ENCODE measurements at places on chromosomes 2 and 18. TPM values are rescaled to one million over a fixed set of nuclear protein-coding genes. Genes with fewer than 3 reads are reported as not detected.

DNA sequence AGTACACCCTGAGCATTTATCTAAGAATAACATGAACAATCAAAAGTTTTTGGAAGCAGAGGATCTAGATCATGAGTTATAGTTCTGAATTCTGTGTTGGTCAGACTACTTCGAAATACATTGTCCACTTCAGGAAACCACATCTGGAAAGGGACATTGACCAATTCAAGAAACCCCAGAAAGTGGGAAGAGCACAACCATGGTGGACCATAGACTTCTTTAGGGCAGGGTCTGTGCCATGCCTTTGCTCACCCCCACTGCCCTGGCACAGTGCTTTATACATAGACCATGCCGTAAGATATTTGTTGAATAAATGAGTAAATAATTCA is 44.3 kb upstream of the CYP1B1 start:
- DNase-seq = peak; percentile 24

DNA sequence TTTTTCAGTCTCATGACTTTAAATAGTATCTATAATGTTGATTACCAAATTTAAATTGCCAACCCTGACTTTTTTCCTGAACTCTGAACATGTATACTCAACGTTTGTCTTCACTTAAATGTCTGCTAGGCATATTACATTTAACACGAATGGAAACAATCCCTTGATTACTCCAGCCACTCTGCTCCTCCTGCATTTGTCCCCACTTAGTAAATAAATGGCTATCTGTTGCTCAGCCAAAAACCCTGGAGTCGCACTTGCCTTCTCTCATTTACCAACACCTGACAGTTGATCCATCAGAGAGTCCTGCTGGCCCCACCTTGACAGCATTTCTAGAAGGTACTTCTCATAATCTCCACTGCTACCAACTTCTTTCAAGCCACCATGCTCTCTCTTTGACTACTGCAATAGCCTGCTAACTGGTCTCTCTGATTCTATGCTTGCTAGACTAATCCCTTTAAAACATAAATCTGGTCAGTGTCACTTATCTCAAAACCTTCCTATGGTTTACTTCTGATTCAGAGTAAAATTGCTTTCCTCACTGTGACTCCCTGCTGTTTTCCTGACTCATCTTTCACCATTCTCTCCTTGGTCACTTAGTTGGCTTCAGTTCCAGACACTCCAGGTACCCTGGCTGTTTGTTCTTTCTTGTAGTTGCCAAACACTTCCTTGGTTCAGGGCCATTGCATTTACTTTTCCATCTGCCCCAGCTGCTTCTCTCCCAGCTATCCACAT is 31.9 kb downstream of the SPAG16 start:
- DNase-seq = no peak

DNA sequence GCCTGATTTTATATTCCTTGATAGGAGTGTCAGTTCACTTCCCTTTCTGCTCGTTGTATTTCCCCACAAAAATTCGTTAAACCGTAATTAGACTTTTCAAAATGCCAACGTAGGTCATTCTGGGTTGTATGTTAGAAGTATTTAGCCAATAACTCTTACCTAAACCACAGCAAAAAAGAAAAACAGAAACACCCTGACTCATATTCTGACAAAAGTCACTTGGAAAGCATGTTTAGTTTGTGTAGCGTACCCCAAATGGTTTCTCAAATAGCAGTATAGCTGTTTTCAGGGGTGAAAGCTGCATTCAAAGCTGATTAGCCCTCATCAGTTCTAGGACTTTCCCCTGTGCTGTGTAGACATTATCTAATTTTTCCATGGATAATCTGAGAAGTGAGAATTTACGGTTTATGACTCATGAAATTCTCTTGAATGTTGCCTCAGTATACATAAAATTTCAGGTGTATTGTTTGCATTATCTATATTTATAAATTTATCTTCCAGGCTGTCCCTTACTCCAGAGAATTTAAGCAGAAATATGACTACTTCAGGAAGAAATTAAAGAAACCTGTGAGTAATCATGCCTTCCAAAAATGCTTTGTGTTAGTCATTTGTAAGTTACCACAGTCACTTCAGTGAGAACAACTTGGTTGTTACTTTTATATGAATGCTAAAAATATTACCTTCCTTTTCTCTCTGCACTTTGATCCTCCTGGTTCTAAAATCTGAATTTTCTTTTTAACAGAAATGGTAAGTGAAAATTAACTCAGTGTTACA is 264.9 kb downstream of the ALPK2 start:
- DNase-seq = no peak

- no peak for DNase-seq
Measured at GRCh38 chr18:9095297-9096006, 7.0 kb upstream of the NDUFV2 start.

GRCh38 chr2:195686564-195686963 is 29.5 kb downstream of the SLC39A10 start:
- DNase-seq = no peak

- DNase-seq = no peak
Measured at GRCh38 chr2:20333738-20334137, 16.9 kb downstream of the PUM2 start.

- DNase-seq = no peak
Measured at GRCh38 chr2:58055033-58055786, 8.6 kb downstream of the VRK2 start.

DNA sequence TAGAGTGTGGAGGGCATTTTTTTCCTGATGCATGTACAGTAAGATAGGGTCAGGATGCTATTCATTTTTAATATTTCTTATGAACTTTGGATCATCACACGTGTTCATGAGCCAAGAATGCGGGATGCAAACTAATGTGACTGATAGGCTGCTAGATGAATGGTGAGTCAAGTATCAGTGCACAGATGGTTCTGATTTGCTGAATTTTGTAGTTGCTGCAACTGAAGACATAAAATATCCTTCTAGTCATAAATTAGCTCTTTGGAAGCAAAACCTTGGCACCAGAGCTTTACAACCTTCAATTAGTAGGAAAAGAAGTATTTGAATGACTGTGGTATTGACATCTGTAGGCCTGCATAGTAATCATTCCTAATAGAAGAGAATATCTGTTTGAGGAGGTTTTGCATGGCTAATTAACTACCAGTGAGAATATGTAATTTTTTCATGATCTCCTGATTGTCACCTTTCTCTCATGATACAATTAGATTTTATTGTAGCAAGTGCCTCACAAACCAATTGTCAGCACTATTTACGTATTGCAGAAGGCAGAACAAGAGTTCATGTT is 94.0 kb downstream of the VRK2 start:
- no peak for DNase-seq

GRCh38 chr2:170313347-170313991 is 135.5 kb downstream of the MYO3B start:
- no peak for DNase-seq

DNA sequence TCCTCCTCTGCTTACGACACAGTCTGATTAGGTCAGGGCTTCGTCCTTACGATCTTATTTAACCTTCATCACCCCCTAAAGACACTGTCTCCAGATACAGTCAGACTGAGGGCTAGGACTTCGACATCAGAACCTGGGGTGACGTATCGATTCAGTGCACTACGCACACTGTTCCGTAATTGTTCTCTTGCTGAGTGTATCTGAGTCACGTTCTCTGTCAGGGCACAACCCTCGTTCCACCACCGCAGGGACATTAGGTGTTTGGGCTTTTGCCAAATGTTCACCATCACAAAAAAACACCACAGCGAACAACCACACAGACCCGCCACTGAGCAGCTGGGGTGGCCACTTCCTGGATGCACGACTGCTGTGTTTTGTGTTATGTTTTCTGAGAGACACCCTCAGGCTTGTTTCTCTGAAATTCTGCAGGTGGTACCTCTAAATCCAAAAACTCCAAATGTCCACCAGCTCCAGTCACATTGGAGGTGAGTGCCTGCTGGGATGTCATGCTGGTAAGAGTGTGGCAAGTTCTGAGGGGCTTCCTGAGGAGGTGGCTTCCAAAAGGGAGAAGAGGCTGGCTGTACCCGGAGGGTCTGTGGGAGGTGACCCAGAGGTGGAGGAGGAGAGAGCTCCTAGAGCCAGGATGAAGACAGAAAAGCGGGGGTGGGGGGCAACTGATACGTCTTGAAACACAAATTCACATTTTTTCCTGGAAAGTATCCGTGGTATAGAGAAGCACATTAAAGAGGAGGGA is 66.6 kb downstream of the ADNP2 start:
- DNase-seq = no peak

- DNase-seq = no peak
Measured at GRCh38 chr18:70385474-70385873, 96.6 kb downstream of the SOCS6 start.

- DNase-seq = no peak
Measured at GRCh38 chr18:492451-492850, 8.1 kb downstream of the COLEC12 start.

DNA sequence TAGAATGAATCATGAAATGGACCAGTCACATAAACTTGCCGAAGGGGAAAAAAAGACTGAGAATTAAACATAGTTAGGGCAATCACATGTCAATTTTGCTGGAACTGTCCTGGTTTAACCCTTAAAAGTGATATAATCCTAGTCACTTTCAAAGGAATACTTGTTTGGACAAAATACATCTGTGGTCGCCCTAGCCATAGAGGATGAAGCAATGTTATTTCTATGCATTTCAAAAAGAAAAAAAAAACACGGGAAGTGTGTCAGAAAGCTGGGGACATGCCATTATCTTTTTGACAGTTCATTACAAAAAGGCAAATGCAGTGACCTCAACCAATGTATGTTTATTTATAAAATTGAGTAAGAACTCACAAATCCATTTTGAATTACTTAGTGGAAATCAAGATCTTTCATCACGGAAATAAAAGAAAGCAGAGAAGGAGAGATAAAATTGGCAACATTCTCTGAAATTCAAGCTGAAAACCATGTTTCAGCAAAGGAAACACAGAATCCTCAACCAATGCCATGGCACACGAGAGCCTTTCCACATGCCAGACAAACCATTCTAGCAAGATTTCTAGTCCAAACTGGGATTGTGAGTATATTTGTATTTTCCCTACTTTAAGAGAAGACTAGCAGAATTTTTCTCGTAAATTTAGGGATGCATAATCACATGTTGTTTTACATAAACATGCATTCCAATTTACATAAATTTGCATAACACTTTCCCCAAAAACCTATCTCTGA is 854.3 kb upstream of the ACVR2A start:
- DNase-seq = no peak

GRCh38 chr18:7037470-7037869 is 80.1 kb downstream of the LAMA1 start:
- DNase-seq = no peak

DNA sequence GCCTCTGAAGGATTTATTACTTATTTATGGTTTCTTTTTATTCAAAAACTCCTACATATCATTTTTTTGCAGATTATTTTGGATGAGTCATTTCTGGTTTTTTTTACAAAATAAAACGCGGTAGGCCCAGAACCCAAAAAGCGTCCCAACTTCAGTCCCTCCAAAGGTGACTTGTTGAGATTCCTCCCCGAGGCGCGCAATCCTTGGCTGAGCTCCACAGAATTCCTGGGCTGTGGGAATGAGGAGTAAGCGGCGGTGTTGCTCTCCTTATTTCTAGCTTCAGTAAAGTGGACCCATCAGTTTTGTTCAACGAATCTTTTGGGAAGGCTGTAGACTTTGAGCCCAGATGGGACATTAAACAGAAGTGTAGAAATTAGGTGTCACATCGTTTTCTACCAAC is 67.0 kb upstream of the RMP24 start:
- no peak for DNase-seq

DNA sequence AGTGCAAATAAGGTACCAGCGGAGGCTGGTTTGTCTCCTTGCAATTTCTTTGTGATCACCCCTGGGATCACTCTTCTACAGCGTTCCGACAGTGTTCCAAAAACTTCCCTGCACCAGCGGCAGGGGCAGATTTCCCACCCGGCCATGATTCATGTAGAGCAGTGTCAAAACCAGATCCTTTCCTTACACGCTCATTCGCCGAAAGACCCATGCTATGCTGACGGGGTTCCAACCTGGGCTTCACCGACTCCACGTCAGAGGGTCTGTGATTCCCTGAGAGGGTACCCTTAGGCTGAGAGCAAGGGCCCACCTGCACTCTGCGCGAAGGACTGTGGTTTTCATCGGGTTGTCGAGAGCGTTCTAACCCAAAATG is 423 bp upstream of the TTC27 start:
- no peak for DNase-seq

The LCT gene
- total RNA-seq = not detected

The RAB6C gene
- 0.26 TPM for total RNA-seq

The LONRF2 gene
- 37.9 TPM for total RNA-seq

The TACR1 gene
- total RNA-seq = 2.5 TPM

The PLGLB2 gene
- total RNA-seq = 0.45 TPM
